ENCODE measurements at places on chromosomes 12 and 14.
A peak's percentile ranks its signal among the peaks of the same experiment; 100 is the strongest.

DNA sequence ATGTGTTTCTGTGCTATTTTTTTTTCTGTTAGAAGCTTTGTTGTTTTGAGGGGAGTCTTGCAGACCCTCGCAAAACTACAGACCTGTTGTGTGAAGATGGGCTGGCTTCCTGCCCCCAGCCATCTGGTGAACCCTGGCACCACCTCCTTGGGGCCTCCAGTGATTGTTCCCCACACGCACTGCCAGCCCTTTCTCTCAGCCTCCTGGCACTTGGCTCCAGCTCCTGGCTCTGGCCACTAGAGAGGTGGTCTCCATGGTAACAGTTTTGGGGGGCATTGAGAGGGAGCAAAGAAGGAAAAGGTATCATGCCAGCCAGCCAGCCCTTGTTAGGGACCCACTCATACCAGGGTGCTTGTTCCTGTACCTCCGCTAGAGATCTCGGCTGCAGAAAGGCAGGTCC is 176.4 kb upstream of the RPH3A start:
- DNase-seq = no peak

DNA sequence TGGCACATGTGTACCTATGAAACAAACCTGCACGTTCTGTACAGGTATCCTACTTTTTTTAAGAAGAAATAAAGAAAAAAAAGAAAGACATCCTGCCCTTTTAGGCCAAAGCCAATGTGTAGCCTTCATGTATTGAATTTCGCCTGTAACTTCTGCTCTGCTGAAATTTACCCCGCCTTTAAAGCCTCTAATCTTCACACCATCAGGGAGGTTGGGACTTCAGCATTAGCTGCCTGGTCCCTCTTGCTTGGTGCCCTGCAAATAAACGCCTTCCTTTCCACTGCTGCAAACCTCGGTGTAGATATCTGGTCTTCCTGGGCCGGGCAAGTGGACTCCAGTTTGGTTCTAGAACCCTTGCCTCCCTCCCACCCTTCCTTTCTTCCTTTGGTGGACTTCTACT is 2.6 kb upstream of the KRT71 start:
- no peak for DNase-seq

DNA sequence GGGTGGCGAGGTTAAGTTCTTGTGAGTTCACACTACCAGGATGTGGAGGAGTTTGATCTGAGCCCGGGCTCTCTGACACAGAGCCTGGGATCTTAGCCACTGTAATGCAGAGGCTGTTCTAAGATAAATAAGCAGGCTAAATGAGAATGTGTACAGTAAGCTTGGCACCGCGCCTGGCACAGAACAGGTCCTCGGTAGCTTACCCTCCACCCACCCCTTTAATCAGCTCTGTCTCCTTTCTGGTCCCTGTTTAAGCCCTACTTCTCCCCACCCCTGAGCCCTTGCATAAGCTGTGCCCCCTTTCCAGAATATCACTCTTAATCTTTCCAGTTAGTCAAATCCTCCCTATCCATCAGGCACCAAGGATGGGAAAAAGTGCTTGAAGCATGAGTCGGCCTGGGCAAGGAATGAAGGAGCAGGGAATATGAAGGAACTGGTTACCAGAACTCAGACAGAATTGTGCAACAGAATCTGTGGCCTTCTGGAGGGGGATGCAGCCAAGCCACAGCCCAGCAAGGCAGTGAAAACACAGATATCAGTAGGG is 32.8 kb upstream of the CMKLR1 start:
- no peak for DNase-seq

- no peak for DNase-seq
Measured at GRCh38 chr14:75054421-75054820, 3.2 kb upstream of the MLH3 start.

GRCh38 chr14:53218161-53218560 is 65.0 kb upstream of the DDHD1 start:
- DNase-seq = no peak

GRCh38 chr12:33052141-33053051 is 155.8 kb upstream of the PKP2 start:
- DNase-seq = no peak

GRCh38 chr12:12804011-12804410 is 9.1 kb upstream of the DDX47 start:
- DNase-seq = no peak

DNA sequence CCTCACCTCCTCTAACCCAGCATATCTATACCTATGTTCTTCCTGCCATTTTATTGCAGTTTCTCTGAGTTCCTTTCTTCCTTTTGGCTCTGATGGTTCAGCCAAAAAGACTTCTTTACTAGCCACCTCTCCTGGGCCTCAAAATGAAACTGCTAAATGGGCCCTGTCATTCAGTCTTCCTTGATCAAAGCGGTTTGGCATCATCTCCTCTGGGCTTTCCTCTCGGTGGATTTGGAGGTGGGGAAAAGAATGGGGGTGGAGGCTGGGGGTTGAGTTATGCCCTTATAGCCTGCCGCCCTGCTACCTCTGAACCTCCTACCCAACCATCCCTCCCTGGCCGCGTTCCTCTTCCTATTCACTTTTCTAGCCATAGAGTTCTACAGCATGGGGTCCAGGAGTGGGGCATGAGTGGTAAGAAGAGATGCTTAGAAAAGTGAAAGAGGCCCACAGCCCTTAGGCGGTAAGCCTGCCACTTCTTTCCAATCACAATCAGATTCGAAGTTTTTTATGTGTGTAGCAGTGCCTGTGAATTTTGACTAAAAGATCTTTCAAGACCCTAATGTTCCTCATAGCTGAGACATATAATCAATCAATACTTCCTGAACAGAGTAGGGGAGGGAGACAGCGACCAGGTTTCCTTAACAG is 2.5 kb downstream of the AJUBA start:
- DNase-seq = no peak

GRCh38 chr12:69275471-69275891 is 36.1 kb downstream of the CPSF6 start:
- no peak for DNase-seq

DNA sequence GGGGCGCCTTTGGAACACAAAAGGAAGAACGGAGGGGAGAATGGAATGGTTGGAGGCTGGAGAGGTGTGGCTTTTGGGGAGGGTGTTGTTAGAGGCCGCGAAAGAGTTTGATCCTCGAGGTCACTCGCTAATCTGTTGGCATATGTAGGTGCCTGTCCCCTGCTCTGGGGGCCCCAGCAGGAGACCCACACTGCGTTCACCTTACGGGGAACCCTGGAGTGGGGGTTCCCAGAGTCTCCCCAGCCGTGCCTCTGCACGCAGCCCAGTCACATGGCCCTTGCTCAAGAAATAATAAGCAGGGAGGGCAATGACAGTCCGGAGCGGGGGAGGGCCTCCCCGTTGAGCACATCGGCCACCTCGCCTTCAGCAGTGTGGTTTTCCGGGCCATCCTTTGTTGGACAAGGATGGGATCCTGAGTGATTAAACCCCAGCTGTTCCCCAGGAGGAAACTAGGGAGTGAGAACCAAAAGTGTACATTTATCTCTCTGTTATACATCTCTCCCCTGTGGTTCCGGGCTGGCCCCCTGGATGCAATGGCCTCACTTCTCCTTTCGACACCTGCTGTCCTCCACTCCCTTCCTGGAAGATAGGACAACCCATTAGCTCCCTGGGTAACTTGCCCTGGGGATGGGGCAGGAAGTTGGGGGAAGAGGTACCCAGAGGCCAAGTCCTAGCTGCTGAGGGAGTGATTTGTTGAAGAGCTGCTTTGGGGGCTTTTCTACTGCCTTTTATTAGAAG is 1.3 kb downstream of the PLEKHG3 start:
- DNase-seq = no peak

DNA sequence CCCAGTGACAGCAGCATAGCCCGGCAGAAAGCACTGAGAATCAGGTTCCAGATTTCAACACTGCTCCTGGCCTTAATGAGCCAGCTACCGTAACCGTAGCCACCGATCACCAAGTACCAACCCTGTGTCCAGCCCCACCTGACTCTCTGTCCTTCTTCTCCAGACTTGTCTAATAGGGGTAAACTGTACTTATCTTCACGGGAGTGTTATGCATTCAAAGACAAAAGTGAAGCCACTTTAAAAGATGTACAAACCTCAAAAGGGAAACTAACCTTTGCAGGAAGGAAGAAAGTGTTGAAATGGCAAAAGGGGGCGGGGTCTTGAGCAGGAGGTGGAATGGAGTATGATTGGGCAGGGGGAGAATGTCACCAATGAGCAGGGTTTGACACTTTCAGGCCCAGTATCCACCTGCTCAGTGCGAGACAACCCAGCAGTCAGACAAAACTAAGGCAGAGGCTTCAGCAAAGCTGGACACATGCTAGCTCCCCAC is 226.1 kb downstream of the CHST11 start:
- DNase-seq = no peak

GRCh38 chr14:29663281-29663801 is 264.3 kb downstream of the PRKD1 start:
- DNase-seq = no peak

DNA sequence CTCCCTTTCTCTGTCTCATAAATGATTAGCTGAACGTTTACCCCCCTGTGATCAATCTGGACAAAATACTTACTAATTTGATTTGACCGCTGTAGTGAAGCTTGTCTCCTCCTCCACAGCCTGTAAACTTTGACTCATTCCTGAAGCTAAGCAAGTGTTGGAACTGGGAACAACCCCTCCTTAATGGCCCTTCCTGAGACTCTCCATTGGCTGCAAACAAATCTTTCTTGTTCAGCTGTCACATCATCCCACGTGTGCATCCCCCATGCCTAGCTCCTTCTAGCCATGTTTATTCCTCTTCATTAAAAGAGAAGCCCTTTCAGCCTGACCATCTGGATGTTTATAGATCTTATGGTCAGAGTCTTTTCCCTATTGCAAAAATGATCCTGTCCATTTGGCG is 281.2 kb downstream of the RGS6 start:
- no peak for DNase-seq

DNA sequence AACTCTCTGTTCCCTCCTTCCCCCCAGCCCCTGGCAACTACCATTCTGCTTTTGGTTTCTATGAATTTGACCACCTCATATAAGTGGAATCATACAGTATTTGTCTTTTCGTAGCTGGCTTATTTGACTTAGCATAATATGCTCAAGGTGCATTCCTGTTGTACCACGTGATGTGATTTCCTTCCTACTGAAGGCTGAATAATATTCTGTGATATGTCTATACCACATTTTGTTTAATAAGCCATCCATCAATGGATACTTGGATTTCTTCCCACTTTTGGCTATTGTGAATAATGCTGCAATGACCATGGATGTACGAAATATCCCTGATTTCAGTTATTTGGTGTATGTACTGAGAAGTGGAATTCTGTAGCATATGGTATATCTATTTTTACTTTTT is 16.3 kb downstream of the NDUFA9 start:
- no peak for DNase-seq

GRCh38 chr14:50531595-50532501 is 521 bp downstream of the MAP4K5 start:
- DNase-seq = no peak

DNA sequence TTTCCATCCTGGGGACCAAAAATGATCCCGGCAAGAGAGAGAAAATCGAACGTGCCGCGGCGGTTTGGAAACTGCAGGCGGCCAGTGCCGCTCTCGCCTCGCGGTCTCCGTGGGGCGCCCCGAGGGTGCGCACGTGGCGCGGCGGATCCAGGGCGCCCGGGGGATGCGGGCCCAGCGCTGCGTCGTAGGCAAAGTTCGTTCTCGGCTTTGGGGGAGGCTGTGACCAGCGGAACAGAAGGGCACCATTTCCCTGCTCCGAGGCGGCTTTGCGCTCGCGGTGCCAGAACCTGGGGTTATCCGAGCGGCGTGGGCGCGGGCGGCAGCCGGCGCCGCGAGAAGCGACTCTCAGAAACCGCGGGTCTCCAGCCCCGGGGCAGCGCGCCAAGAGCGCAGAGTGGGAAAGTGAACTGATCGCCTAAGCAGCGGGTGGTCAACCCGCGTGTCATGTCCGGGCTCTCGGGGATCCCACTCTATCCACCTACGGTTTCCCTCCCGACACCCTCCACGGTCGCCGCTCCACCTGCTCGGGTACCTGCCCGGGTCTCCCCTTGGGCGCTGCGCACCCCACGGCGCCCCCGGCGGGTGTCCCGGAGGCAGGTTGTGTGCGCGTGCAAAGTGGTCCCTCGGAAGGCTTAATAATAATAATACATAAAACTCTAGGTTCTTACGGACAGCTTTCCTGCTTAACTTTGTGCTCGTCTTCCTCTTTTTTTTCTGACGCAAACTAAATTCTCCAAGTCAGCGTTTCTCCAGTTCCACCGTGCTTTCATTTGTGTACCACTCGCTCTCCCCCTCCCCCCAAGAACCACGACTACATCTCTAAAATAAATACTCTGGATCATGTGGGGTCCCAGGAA is 1.2 kb downstream of the ESRRB start:
- DNase-seq = no peak

GRCh38 chr12:70317781-70318180 is 48.3 kb upstream of the KCNMB4 start:
- no peak for DNase-seq

GRCh38 chr12:4269279-4269991 is 4.1 kb upstream of the CCND2 start:
- DNase-seq = no peak

DNA sequence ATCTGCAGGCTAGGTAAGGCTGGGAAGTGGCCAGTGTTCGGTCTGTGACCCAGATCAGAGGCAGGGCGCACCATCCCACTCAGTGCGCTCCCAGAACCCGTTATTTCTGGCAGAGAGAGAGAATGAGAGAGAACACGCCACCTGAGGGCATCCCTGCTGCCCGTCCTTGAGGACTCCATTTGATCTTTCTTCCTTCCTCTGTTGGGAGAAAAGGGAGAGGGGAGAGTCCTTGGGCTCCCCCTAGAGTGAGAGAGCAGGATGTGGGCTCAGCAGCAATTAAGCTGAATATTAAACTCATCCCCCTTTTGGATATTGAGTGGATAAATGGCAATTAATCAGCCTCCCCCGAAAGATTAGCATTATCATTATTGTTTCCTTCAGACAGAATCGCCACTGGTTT is 70.6 kb downstream of the IFT43 start:
- DNase-seq = no peak

- no peak for DNase-seq
Measured at GRCh38 chr12:75525263-75525662, 13.9 kb upstream of the KRR1 start.

GRCh38 chr14:90720832-90721231 is 95.4 kb downstream of the TTC7B start:
- DNase-seq = no peak

GRCh38 chr14:73236157-73236556 is 1.1 kb upstream of the PAPLN start:
- DNase-seq = peak; percentile 89

Data from vagina (tissue), 2 donors.